Stimulated activated CD4-positive, alpha-beta T cell treated with anti-CD3 and anti-CD28 coated beads, Interleukin-1b, Interleukin-23, amount 100 ng/mL, for 1 hour (primary cell): ENCODE measurements at places on chromosomes 6 and 20.

DNA sequence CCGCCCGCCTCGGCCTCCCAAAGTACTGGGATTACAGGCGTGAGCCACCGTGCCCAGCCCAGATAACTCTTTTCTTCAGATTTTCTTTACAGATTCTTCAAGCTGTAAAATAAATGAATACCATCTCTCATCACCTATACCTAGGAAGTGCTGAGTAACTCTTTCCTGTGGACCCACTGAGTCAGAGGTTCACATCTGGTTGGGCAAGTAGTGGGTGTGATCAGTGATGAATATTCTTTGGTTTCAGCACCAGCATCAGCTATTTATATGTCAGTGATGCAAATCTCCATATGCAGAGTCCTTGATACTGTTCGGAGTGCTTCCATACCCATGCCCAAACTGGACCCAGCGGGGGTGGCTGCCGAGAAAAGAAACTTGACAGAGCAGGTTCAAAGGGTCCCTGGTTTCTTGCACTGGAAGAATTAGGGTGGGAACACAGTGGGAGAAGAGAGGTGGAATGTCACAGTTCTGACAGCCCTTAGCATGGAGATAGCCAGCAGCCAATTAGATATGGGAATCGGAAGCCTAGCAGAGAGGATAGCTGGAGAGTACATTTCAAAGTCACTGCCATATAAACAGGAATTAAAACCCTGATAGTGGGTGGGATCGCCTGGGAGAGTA is 64.9 kb upstream of the DDR1 start:
- no peak for DNase-seq

- DNase-seq: no peak
These were observed 91.2 kb upstream of the ADTRP start for GRCh38 chr6:11869672-11870340.

GRCh38 chr20:7967199-7967844 is 27.1 kb upstream of the HAO1 start:
- no peak for DNase-seq

GRCh38 chr6:101543796-101544195 is 150.3 kb downstream of the GRIK2 start:
- no peak for DNase-seq

DNA sequence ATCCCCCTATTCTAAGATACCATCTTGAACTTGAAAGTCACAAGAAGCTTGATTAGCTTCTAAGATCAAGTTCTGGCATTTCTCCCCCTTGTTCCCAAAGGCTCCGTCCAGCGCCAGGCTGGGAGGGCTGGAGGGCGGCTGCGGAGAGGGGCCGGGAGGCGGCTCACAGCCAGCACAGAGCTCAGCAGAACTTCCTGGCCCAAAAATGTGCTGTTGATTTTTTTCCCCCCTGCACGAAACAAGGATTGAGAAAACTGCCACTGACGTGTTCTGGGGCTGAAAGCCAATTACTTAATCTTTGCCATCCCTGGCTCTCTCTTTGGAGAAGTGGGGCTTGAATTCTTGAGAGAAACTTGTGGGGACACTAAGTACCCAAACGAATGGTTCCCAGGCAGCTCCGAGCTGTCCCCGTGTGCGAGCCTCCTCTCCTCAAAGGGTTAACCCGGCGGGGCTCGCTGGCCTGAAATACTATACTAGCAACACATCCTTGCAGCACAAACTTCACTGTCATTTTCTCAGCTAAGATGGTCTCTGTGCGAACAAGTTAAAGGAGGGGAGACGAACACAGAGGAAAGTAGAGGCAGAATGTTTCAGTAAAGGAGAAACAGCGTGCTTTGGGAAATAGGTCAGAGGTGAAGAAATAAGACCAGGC is 452 bp downstream of the TRAF3IP2 start:
- DNase-seq: no peak

- no peak for DNase-seq
These were observed 81.7 kb downstream of the ANKRD60 start for GRCh38 chr20:58146746-58147140.

DNA sequence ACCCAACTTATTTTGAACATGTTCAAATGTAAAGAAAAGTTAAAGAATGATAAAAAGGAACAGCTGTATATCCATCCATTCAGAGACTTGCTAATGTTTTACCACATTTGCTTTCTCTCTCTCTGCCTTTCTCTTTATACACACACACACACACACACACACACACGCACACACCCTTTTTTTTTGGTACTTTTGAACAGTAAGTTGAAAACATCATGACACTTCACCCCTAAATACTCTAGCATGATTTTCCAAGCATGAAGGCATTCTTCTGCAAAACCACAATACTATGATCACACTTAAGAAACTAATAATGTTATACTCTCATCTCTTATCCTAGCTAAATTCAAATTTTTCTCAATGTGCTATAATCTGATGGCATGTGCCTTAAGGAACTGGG is 192.3 kb downstream of the UTRN start:
- no peak for DNase-seq
